Left lung (tissue), 14 donors: ENCODE measurements at places on chromosomes 13 and 19. TPM values are rescaled to one million over a fixed set of nuclear protein-coding genes. Genes with fewer than 3 reads are reported as not detected.

DNA sequence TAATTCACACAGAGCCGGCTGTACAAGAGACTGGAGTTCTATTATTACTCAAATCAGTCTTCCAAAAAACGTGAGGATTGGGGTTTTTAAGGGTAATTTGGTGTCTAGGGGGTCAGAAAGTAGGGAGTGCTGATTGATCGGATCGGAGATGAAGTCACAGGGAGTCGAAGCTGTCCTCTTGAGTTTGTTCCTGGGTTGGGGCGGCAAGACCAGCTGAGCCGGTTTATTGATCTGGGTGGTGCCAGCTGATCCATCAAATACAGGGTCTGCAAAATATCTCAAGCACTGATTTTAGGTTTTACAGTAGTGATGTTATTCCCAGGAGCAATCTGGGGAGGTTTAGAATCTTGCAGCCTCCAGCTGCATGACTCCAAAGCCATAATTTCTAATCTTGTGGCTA lies 262.7 kb downstream of the KCNRG start:
- no peak for DNase-seq

GRCh38 chr19:40139533-40140287 lies 49.0 kb upstream of the ZNF780A start:
- DNase-seq: no peak

DNA sequence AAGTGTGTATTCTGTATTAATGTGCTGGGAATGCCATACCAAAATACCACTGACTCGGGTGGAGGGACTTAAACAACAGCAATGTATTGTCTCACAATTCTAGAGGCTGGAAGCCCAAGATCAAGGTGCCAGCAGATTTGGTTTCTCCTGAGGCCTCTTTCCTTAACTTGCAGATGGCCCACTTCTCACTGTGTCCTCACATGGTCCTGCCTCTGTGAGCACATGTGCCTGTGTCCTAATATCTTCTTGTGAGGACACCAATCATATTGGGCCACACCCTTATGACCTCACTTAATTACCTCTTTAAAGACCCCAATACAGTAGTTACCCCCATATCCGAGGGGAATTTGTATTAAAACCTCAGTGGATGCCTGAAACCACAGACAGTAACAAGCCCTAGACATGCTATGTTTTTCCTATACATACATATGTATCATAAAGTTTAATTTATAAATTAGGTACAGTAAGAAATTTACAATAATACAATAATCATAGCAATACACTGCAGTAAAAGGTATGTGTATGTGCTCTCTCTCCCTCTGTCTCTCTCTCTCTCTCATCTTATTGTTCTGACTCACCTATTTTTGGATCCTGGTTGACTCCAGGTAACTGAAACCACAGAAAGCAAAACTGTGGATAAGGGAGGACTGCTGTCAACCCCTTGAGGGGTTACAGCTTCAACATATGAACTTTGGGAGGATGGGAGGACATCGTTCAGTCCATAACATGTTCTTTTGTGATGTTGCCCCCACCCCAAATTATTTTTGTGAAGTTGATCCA lies 174.3 kb downstream of the IRS2 start:
- DNase-seq: no peak

DNA sequence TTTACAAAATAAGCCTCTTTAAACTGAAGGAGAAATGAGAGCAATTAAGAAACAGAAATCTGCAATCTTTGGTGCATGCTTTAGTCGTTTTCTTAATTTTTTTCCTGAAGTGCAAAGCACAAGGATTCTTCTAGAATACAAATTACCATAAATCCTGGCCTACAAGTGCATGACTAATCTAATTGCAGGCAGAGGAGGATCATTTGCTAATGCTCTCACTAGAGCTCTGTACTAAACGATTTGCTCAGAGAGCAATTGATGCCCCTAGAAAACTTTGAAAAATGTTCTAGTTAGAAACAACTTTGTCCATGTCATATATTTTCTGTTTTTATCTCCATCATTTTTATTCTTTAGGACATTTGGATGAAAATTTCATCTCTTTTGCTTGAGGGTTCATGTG lies 193.2 kb downstream of the POU4F1 start:
- no peak for DNase-seq

DNA sequence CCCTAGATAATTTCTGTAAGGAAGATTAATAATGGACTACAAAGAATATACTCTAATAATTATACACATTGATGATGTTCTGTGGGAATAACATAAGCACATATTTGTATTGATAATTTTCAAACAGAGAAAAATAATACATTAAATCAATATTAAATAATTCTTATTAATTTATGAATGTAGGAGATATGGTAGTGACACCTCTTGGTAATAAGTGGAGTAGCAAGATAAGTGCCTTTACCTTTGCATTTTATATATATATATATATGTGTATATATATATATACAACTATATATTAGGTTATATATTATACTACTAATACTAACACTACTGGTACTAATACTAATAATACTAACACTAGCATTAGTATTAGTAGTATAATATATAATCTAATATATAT lies 905.8 kb downstream of the SLITRK1 start:
- no peak for DNase-seq

GRCh38 chr19:2337329-2337707 lies 8.8 kb downstream of the SPPL2B start:
- DNase-seq: no peak

- no peak for DNase-seq
These were observed 108.6 kb downstream of the COL4A2 start for GRCh38 chr13:110415669-110416068.

DNA sequence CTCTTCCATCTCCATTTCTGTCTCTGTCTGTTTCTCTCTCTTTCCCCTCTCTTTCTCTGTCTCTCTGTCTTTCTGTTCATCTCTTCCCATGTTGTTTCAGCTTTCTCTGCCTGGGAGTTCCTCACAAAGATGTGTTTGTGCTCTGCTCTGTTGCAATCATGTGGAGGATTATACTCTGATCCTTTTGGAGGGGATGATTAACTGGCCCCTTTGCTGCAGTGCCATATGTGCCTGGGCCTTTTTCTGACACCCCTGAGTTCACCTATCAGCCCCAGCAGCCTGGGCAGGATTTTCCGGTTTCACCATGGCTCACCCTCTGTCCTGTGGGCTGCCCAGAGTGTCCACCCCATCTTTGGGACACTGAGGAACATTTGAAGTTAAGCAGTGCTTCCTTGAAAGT lies 9.0 kb upstream of the TEX26 start:
- no peak for DNase-seq

DNA sequence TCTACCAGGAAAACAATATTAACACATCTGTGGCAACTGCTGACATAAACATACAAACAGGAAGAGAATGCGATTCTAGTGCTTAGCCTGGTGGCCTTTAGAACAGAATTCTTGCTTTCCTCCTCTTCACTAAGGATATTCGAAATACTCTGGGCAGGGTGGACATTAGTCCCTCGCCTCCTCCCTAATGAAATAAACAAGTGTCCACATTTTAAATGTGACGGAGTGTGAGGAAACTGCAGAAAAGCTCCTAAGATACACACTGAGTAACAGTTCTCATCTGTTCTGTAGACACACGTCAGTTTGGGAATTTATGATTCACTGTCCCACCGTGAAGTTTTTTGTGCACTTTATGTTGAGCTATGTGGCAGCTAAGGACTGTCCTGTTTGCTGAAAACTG lies 639 bp downstream of the STARD13 start:
- DNase-seq: no peak

GRCh38 chr19:36049080-36049698 lies 4.9 kb downstream of the THAP8 start:
- DNase-seq: no peak

GRCh38 chr13:59658738-59659330 lies 504.9 kb downstream of the DIAPH3 start:
- DNase-seq: no peak

DNA sequence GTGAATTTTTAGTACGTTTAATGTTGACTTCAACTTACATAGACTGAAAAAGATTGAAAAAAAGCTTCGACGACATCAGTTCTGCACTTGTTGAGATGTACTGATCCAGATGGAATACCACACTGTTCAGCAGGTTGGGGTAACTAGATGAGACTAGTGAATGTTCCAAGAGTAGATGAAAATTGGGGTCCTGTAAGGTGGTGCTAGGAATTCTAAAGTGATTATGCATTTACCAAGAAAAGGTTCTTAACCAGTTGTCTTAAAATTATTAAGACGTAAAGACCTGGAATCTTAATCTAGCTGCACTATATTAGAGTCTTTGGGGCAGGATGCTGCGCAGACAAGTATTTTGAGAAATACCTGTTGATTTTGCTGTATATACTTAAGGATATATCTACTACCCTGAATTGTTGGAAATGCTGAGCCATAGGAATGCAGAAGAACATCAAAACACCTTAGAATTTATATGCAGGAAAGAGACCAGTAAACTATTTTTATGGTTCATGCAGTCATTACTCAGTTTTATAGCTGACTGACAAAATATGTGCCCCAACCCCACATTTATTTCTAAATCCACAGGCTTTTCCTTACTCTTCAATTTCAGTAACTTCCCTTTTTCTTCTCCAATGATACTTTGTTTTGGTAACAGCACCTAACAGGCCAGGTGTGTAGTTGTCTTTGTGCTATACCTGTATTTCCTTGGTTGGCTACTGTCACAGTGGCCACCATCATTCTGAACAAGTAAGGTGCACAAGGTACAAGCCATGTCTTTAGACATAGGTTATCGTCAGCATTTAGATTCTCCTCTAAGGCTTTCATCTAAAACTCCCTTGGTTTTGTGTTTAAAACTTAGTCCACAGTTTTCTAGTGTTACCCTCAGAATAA lies 8.6 kb downstream of the MIR17HG start:
- no peak for DNase-seq

- DNase-seq: peak; percentile 78
These were observed 109.5 kb upstream of the DOCK9 start for GRCh38 chr13:99087098-99087953.

DNA sequence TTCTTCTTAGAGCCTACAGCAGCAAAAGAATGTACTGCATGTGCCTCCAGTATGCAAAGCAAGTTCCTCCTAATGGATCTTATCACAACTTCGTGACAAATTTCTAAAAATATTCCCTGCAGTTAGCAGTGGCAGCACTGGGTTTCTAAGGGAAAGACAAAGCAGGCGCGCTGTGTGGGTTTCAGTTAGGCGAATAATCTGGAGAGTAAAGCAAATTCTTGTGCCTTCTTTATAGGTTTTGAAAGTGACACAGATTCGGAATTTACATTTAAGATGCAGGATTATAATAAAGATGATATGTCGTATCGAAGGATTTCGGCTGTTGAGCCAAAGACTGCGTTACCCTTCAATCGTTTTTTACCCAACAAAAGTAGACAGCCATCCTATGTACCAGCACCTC lies 167.9 kb downstream of the LMO7 start:
- DNase-seq: no peak

- no peak for DNase-seq
These were observed 54.9 kb upstream of the ATP12A start for GRCh38 chr13:24625331-24625731.

DNA sequence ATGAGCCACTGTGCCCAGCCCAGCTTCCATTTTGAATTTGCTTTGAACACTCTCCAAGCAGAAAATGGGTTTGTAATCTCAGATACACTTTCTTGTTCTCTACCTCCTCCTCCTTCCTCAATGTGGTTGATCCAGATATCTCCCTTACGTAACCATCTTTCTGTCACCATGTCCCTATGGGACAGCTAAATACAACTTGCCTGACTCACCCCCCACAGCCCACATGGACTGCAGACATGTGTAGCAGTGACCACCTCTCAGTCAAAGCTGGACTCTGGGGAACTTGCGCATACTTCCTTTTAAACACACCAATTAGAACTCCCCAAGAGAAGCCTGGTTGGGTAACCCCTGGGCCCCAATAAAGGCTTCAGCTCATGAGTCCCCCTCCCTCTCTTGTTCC lies 10.8 kb upstream of the ZNF799 start:
- DNase-seq: no peak

- DNase-seq: no peak
These were observed 14.2 kb upstream of the RNF6 start for GRCh38 chr13:26236296-26236695.

DNA sequence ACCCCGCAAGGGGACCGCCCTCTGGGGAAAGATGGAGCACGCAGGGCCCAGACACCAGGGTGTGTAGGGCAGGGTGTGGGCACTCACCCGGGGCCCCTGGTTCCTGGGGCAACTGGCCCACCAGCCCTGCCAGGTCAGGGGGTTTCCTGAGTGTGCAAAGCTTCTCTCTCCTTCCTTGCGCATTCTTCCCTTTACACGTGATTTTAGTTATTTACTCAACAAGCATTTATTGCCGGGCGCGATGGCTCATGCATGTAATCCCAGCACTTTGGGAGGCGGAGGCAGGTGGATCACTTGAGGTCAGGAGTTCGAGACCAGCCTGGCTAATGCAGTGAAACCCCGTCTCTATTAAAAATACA lies 20.4 kb downstream of the PRR36 start:
- DNase-seq: no peak

GRCh38 chr13:41307884-41308640 lies 3.0 kb upstream of the NAA16 start:
- no peak for DNase-seq

- no peak for DNase-seq
These were observed 3.4 kb upstream of the PTBP1 start for GRCh38 chr19:793806-794205.

DNA sequence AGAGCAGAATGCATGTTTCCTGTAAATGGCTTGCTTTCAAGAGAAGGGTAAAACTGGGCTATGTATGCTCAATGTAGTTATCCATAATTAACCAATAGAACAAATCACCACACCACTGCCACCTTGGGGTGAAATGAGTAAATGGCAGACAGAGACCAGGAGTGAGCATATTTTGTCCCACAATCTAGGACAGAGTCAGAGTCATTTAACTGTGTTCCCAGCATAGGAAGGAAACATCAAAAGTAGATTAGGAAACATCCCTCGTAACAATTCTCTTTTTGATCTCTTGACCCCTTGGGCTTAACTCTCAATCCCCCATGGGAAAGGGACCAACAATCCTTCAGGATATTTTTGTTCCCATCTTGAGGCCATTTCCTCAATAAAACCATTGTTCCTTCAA lies 224.8 kb downstream of the NHLRC3 start:
- no peak for DNase-seq

GRCh38 chr19:51599084-51599483 lies 28.0 kb downstream of the ZNF175 start:
- DNase-seq: no peak

- DNase-seq: no peak
These were observed 521 bp upstream of the SHISA2 start for GRCh38 chr13:26052337-26052736.

- no peak for DNase-seq
These were observed 2.8 kb downstream of the ACTN4 start for GRCh38 chr19:38650172-38650775.

GRCh38 chr19:1089891-1090290 lies 5.3 kb downstream of the POLR2E start:
- no peak for DNase-seq

- DNase-seq: no peak
These were observed 1.4 kb upstream of the DHRS12 start for GRCh38 chr13:51805313-51805712.

GRCh38 chr13:83498481-83499190 lies 383.6 kb downstream of the SLITRK1 start:
- DNase-seq: no peak

Gene PGLYRP2
- polyA plus RNA-seq: not detected

Gene ERICH6B
- polyA plus RNA-seq: 2.1 TPM

Gene UNC13A
- polyA plus RNA-seq: 0.55 TPM

Gene BCAM
- 150 TPM for polyA plus RNA-seq

Gene FFAR1
- 0.14 TPM for polyA plus RNA-seq

Gene ZNF578
- polyA plus RNA-seq: 5.1 TPM

Gene LHB
- polyA plus RNA-seq: not detected

Gene TMEM59L
- 41.5 TPM for polyA plus RNA-seq

Gene CKAP2
- polyA plus RNA-seq: 109 TPM

Gene SIRT6
- polyA plus RNA-seq: 17.8 TPM

Gene ZNF382
- polyA plus RNA-seq: 10.3 TPM
